ENCODE measurements at places on chromosomes 7 and 10.

DNA sequence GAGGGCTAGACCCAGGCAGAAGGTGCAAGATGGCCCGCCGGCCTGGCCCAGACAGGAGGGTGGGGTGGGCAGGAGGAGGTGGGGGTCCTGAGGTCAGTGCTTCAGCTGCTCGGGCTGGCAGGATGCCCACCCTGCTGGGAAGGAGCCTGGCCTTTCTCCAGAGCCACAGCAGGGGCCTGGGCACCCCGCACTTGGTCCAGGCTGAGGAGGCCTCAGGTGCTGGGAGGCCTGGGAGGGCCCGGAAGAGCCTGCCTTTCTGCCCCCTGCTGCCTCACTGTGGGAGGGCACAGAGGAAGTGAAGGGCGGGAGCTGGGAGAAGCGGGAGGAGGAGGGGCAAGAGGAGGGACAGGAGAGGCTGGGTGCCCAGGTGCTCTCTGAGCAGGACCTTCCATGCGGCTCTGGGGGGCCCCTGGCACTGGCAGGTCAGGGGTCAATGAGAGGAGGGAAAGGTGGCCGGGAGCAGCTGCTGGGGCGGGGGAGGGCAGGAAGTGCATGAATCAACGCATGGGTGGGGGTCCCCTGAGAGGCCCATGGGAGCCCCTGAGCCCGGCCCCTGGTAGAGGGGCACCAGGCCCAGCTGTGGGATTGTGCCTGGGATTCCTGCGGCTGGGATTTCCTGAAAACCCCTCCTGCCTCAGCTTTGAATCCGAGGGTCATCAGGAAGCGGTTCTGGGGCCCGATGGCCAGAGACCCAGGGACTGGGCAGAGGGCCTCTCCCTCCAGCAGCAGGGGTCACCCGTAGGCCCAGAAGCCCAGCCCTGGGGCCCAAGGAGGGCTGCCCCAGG is 49.9 kb downstream of the PWWP2B start:
- peak; percentile 55 for DNase-seq

- no peak for DNase-seq
These were observed 147.4 kb downstream of the EBF3 start for GRCh38 chr10:129816656-129817045.

DNA sequence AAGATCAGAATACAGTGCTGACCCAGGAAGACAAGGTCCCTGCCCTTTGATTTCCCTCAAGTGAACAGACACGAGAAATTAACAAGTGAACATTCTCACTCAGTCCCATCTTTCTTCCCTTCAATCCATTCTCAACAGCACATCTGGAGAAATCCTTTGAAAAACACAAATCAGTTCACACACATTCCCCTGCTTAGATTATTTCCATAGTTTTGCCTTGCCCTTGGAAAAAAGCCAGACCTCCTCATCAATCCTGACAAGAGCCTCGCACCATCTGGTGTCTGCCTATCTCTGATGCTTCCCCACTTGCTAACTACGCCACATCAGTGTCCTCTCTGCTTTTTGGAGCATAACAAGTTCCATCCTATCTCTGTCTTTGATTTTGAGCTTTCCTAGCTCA is 94.4 kb upstream of the KIAA1217 start:
- DNase-seq = no peak

DNA sequence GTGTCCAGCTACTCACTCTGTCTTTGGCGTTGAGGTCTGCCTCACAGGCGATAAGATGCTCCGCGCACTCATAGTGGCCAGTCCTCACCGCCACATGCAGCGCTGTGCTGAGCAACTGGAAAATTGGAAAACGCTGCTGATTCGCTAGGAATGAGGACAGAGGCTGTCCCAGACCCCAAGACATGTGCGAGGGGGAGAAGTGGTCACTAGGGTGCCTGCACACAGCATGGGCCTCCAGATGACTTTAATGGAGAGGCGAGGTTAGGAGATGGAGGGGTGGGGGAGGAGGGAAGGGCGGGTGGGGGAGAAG is 5.2 kb downstream of the ANKRD1 start:
- no peak for DNase-seq

GRCh38 chr10:56895306-56895705 is 534.2 kb upstream of the ZWINT start:
- DNase-seq = no peak

- no peak for DNase-seq
These were observed 11.9 kb downstream of the COL13A1 start for GRCh38 chr10:69813632-69814031.

GRCh38 chr7:26918241-26918640 is 53.9 kb upstream of the SKAP2 start:
- no peak for DNase-seq

DNA sequence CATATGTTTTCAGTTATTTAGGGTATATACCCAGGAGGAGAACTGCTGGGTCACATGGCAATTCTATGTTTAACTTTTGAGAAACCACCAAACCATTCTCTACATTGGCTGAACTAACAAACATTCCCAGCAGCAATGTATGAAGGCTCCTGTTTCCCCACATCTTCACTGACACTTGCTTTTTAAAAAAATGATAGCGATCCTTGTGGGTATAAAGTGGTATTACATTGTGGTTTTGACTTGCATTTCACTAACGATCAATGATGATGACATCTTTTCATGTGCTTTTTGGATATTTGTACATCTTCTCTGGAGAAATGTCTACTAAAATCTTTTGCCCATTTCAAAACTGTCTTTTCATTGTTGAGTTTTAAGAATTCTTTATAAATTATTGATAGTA is 51.2 kb upstream of the ANAPC16 start:
- DNase-seq = no peak

DNA sequence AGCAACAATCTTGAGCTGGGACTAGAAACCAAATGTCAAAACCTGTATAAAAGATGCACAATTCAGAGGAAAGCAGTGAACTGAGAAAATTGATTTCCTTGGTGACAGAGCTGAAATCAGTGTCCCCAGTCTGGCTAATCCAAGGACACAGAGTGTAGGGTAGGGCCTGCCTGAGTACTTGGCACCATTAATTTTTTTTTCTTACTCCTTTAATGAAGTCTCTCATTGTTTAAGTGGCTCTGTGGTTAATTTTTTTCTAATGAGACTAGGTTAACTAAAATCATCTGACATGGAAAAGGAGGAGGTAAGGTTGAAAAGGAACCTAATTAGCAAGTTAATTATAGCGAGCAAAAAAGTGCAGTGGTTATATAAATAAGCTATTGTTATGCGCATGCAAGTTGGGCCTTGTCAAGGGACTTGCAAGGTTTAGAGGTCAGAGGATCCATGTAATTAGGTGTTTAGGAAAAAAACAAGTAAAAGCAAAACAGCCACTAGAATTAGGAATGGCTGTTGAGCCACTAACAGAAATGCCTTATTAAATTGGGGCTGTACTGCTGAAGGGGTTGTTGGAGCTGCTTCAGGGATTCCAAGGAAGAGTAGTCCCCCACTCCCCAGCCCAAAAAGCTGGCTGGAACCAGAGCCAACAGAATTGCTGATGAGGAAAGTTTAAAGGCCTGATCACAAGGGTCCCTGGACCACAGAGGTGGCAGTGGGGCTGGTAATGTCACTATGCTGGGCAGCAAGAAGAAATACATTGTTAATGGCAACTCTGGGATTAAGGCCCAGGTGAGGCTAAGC is 58.9 kb upstream of the STRIP2 start:
- no peak for DNase-seq

DNA sequence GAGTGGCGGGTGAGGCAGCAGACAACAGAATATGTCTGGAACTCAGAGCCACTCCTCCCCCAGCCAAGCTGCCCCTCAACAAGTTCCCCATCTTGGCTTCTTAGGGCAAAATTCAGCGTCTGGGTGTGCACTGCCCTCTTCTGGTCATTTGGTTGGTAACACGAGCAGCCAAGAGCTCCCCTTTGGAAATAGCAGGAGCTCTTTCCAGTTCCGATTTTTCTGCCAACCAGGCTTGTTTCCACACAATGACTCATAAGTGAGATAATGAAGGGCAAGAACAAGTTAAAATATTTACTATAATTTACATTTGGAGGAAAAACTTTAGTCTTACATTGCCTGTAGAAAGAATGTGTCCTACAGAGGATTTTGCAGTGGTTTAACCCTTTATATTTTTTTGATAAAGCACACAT is 70.5 kb downstream of the ADCYAP1R1 start:
- no peak for DNase-seq

DNA sequence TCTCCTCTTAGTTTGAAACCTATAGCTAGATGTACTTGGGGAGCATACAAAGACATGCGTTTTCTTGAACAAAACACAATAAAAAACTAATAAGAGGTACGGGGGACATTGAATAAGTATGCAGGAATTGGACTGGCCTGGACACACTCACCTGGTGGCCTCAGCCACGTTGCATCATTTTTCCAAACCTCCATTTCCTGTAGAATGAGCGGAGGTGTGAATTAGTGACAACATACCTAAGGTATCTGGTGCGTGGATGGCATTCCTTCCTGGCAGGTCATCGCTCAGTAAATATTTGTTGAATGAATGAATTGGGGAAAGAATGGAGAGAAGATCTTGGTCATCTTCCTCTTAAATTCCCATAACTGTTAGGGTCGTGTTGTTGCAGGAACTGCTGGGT is 103.2 kb upstream of the CTBP2 start:
- no peak for DNase-seq

DNA sequence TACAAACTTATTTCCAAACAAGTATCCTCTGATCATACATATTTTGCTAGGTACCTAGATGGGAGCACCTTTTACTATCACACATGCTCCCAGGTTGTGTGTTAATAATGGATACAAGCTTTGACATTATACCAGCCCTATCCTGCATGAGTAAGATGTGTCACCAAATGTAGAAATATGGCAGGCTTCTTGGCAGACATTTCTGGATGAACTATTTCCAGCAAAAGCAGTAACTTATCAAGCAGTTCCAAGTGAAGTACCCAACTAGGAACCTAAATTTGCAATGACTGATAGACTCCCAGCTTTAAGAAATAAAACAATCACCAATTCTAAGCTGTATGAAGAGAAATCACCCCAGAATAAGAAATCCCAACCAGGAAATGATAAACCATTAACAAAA is 103.7 kb upstream of the TMEM72 start:
- DNase-seq = no peak

- DNase-seq = no peak
These were observed 141.6 kb upstream of the AKR1E2 start for GRCh38 chr10:4684434-4684833.

DNA sequence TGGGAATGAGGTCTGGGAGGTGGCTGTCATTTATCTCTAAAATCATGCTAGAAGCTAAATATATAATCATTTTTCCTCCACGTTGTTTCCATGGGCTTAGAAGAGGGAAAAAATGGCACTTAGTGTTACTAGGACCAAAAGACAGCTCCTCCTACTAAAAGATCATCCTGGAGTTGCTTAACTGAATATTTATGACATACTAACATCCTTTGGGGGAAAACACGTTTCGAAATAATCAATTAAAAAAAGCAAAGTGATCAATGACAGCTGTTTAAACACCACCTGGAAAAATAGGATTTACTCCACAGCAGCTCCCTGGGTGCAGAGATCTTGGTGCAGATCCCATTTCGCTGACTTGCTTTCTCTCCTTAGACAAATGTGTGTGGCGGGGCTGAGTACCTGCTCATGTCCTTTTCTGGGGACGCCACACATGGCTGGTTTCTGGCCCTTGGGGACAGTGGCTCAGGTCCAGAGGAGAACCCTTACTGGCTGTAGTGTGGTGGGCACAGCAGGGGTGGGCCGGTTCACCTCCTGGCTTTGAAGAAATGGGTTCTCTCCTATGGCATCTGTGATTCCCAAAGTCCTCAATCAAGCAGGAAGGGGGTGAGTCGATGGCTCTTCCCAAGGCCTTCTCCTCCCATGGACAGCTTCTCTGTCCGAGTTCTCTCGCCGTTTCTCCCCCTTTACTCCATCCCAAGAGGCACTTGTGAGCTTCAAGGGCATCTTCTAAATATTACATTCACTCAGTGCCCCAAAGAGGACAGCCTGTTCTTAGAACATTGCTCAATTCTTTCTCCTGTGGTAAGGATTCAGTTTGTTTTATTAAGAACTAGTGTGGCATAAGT is 156.4 kb upstream of the KLF14 start:
- no peak for DNase-seq

DNA sequence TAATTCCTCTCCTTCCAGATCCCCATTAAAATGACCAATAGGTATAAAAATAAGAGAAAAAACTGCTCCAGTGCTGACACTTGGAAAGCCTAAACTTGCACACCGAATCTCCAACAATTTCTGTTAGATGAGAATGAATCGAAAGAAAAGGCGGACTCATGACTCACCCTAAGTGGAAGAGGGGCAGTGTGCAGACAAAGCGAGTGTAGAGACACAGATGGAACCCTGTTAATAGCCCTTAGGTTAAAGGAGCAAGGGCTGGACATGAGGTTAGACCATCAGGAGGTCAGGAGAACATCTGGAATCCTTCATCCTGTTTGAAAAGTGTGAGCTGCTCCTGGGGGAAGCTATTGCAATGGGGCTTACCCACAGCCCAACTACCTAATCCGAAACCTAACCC is 103.4 kb upstream of the GLI3 start:
- no peak for DNase-seq

DNA sequence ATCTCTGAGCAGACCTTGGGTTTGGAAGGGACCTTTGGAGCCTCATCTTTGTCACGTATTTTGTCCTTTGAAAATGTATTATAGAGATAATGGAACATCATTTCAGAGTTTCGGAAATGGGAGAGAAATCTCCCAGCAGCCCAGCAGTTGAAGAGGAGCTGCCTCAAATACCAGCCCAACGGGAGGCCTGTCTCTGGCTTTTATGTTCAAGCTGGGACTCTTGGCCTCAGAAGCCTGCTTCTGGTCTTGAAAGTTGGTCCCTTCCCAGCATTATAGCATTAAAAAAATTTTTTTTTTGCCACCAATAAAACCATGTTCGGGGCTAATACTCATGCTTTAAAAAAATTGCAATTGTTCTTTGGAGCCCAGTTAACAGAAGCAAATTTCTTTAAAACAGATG is 73.4 kb upstream of the CTBP2 start:
- DNase-seq = no peak

GRCh38 chr10:107238275-107238674 is 73.8 kb upstream of the SORCS1 start:
- no peak for DNase-seq

GRCh38 chr10:132841615-132841975 is 55.6 kb upstream of the NKX6-2 start:
- DNase-seq = no peak

- no peak for DNase-seq
These were observed 53.4 kb upstream of the FHIP2A start for GRCh38 chr10:114767986-114768821.

DNA sequence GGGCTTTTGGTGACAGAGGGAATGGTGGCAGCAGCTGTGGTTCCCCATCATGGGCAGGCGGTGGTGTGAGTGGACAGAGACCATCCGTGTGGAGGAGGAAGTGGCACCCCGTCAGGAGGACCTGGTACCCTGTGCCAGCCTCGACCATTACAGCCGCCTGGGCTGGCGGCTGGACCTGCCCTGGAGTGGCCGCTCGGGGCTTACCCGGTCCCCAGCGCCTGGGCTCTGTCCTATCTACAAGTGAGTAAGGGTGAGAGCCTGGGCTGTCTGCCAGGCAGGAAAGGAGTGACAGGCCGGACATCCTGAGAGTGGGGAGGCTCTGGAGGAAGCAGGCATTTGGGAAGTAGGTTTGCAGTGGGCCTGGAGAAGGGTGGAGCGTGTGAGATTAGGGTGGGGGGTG is 2.9 kb upstream of the ZNF467 start:
- no peak for DNase-seq

GRCh38 chr7:84617265-84618030 is 422.9 kb upstream of the SEMA3A start:
- DNase-seq = no peak

GRCh38 chr10:77583527-77583926 is 54.1 kb downstream of the KCNMA1 start:
- DNase-seq = no peak
